ENCODE measurements at places on chromosomes 1 and 21.

DNA sequence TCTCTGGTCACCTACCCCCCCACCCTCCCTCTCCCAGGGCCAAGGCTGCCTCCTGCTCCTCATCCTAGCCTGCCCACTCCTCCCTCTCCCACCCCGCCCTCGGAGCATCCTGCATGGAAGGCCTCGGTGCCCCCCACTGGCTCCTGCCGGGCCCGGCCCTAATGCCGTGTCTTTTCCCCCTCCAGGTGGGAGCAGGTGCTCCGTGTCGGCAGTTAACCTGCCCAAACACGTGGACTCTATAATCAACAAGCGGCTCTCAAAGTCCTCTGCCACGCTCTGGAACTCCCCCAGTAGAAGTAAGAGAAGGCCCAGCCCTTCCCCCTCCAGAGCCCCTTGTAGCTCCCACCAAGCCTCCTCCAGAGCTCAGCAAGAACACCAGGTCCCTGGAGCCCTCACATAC lies 18.8 kb downstream of the MAP7D1 start:
- no peak for DNase-seq

- no peak for DNase-seq
Observed at GRCh38 chr1:205472737-205473441, 17.0 kb upstream of the BLACAT1 start.

GRCh38 chr1:215287362-215287761 lies 204.8 kb downstream of the KCNK2 start:
- DNase-seq, result no peak

DNA sequence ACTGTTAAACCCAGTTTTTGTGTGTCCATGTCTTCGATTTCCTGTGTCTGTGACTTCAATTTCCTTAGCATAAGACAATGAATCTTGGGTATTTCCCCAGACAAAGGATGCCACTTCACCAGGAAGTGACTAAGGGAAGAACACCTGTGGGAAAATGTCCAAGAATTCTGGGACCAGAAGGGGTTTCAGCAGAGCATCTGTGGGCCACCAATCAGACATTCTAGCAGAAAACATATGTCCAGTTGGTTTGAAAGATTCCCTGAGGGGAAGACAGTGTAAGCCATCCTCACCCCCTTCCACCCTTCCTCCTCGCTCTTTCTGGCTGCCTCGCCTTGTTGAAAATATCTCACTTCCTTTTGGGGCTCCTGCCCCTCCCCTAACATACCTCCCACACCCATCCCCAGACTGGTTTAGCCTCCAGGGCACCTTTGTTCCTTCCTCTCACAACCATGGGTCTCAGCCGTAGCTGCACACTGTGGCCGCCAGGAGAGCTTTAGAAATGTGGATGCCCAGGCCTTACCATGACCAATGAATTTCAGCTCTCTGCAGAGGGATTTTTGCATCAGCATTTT lies 25.5 kb upstream of the IFNAR1 start:
- no peak for DNase-seq

- no peak for DNase-seq
Observed at GRCh38 chr1:2046953-2047748, 3.1 kb upstream of the PRKCZ start.

DNA sequence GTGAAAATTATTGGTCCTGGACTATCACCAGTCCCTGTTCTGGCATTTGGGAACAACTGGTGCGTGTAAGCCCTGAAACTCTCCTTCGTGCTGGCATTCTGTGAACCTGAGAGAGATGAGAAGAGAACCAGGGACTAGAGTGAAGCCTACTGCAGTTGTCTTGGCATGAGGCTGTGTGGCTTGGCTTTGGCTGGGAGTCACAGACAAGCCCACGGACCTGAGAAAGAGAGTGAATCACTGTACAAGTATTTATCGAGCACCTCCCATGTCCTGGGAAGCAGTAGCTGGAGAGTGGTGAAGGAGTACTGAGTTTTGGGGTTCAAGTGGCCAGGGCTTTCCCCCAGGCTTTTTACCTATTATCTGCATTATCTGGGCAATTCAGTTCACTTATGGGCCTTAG lies 63.3 kb downstream of the FGGY start:
- DNase-seq, result no peak

DNA sequence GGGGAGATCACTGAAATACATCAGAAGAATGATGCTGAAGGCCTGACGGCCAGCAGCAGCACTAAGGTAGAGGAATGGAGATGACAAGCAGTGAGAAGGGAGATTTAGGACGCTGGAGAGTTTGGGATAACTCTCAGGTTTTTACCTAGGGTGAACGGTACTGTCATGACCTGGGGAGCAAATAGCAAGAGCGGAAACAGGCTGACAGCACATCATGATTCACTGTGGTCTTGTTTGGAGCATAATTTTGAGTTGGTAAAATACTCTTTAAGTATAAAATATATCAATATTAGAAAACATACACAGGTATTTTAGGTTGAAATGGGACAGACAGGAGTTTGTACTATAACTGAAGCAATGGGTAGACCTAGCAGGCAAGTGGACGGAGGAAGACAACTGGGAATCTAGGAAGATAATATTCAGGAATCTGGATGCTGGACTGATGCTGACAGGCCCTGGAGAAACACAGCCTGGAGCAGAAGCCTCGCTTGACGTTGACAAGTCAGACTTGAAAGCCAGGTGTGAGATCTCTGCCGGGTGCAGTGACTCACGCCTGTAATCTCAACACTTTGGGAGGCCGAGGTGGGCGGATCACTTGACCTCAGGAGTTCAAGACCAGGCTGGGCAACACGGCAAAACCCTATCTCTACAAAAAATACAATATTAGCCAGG lies 33.3 kb downstream of the ALG14 start:
- no peak for DNase-seq

- DNase-seq, result no peak
Observed at GRCh38 chr1:45862008-45862407, 58.6 kb downstream of the MAST2 start.

GRCh38 chr1:4019606-4020331 lies 119.7 kb upstream of the C1orf174 start:
- DNase-seq, result no peak

DNA sequence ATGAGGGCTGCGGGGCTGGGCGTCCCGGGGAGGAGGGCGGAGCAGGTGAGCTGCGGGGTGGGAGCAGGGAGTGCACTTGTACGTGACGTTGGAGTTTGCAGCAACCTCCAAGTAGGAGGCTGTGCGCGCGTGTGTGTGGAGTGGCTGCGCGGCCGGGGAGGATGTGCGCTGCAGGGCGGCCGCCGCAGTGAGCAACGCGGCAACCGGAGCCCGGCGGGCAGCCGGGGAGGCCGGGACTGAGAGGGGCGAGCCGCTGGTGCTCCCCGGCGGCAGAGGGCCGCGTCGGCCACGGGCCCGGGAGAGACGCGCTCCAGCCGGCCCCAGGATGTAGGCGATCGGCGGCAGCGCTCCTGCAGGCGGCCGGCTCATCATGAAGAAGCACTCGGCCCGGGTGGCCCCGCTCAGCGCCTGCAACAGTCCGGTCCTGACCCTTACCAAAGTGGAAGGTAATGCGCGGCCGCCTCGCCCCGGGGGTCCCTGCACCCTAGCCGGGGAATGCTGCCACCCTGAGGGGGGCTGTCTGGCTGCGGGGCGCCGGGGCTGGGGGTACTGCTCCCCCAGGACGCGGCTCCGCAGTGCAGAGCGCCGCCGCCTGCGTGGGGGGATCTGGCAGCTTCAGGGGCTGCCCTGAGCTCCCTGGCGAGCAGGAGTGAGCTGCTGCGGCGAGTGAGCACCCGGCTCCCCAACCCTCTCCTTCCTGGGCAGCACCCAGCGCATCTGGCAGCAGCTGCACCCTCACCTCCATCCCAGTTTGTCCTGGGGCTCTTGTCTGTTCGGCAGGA lies 158.9 kb upstream of the COA6 start:
- DNase-seq, result no peak

DNA sequence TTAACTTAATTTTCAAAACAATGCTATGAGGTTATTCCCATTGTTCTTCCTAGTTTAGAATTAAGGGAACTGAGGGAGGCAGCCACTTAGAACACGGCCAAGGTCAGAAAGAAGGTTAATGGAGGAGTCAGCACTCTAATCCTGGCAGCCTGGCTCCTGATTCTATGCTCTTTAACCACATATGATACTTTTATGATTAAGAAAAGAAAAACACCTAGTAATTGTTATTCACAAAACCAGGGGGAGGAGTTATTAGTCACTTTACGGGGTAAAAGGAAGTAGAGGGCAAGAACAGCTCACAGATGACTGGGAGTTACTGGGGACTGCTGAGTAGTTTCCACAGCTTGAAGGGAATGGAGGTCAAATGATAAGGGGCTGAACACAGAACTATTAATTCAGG lies 38.6 kb downstream of the GADD45A start:
- DNase-seq, result no peak

Measured in GDM1 (cell line).